ENCODE measurements at places on chromosomes 6 and 20.

DNA sequence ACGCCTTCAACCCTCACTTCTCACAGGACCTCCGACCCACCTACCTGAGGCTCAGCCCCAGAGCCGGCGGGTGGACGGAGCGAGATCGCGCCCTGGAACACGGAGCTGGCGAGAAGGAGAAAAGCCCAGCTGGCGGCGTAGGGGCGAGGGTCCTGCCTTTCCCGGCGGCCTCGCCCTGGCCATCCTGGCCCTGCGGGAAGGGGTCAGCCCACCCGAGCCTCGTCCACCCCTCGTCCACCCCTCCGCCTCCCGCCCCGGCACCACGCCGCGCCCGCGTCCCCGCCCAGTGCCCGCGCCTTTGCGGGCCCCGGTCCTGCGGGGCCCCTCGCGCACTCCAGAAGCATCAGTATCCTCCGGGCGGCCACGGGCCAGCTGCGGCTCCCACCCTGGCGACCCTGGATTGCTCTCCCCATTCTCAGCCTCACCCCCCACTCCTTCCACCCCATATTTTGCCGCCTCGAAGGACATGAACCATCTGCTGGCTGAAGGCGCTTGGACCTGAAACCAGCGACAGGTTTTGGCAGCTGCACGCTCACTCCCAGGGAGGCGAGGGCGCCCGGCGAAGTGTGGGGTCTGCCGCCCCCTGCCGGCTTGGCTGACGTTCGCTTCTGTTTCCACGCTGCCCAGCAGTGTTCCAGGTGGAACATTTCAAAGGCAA is 65.1 kb downstream of the PLG start:
- peak overlapping the region; percentile 35 for H3K4me3 ChIP-seq
- H3K4me1 ChIP-seq, result no peaks in the 10 kb centered on the region
- H3K36me3 ChIP-seq, result no peaks in the 10 kb centered on the region
- no peak overlapping the region for H3K27ac ChIP-seq
- DNase-seq, result peak; percentile 67

GRCh38 chr6:68473433-68474210 is 161.5 kb upstream of the ADGRB3 start:
- DNase-seq, result no peak
- no peaks in the 10 kb centered on the region for H3K4me1 ChIP-seq
- H3K27me3 ChIP-seq, result no peaks in the 10 kb centered on the region

DNA sequence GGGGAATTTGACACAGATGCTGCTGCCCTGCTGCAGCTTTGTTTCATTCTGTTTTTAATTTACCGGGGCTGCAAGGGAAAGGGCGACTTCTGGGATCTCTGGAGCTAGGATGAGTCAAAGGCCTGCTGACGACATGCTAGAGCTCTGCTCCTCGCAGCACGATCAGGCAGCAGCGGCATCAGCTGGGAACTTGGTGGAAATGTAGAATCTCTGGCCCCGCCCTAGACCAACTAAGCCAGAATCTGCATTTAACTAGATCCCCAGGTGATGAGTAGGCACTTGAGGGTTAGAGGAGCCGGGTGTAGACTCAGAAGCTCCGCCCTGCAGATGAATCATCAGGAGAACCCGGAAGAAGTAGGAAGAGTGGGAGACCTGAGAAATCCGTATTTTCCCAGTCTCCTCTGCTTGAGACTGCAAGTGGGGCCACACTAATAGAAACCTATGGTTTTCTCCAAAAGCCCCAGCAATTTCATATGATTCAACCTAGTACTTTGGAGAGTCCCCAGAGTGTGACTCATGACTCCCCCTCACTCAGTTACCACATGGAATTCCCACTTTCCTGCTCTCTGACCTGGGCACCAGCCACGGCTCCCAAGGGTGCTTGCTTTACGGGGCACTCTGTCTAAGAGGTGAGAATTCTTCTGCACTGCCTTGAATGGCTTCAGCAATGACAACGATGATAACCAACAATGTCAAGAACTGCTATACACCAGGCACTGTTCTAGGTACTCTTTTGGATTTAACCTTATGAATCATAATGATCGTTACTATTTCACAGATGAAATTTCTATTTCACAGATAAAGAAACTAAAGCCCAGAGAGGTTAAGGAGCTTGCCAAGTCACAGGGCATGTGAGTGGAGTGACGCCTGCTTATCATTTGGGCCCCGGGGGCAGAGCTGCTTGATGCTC is 18.1 kb downstream of the TUBB2B start:
- no peak overlapping the region for H3K4me3 ChIP-seq
- peak overlapping the region; percentile 78 for H3K27ac ChIP-seq
- H3K4me1 ChIP-seq, result no peaks in the 10 kb centered on the region
- no peak for DNase-seq

GRCh38 chr20:55242853-55243252 is 762.5 kb downstream of the CBLN4 start:
- no peaks in the 10 kb centered on the region for H3K27me3 ChIP-seq
- no peak overlapping the region for H3K27ac ChIP-seq
- no peak for DNase-seq

GRCh38 chr6:89564752-89565427 is 73.7 kb downstream of the LYRM2 start:
- H3K4me3 ChIP-seq, result no peak overlapping the region
- H3K4me1 ChIP-seq, result no peaks in the 10 kb centered on the region
- DNase-seq, result no peak

DNA sequence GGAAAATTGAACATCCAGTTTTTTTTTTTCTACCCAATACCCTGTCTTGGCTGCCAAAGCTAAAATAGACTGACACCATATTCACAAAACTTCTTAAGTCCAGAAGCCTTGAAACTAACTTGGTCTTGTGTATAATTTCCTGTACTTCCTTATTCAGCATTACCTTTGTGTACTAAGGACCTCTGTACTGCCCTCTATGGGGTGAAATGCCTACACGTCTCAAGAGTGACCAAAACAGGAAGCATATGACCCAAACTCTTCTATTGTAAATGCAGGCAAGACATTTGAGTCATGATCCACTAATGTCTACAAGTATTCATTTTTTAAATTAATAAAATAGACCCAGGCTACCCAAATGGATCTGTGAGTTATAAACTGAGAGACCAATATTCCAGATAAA is 50.4 kb downstream of the HMGCLL1 start:
- DNase-seq, result no peak
- no peak overlapping the region for H3K4me3 ChIP-seq
- H3K27ac ChIP-seq, result no peak overlapping the region

- H3K27me3 ChIP-seq, result no peaks in the 10 kb centered on the region
- no peak overlapping the region for H3K4me3 ChIP-seq
- H3K27ac ChIP-seq, result no peak overlapping the region
- H3K36me3 ChIP-seq, result no peaks in the 10 kb centered on the region
- H3K4me1 ChIP-seq, result no peaks in the 10 kb centered on the region
Observed at GRCh38 chr20:4867051-4867450, 134.3 kb downstream of the SLC23A2 start.

GRCh38 chr6:125789576-125790357 is 993 bp upstream of the NCOA7 start:
- no peaks in the 10 kb centered on the region for H3K36me3 ChIP-seq
- no peak for DNase-seq
- H3K4me3 ChIP-seq, result peak overlapping the region; percentile 88
- H3K27me3 ChIP-seq, result no peaks in the 10 kb centered on the region
- peaks cover 6% of the 10 kb centered on the region for H3K4me1 ChIP-seq

- H3K36me3 ChIP-seq, result no peaks in the 10 kb centered on the region
- no peaks in the 10 kb centered on the region for H3K4me1 ChIP-seq
- H3K4me3 ChIP-seq, result no peak overlapping the region
Observed at GRCh38 chr20:40638414-40638813, 50.6 kb downstream of the MAFB start.

GRCh38 chr6:81557811-81558210 is 194.7 kb downstream of the TENT5A start:
- no peak for DNase-seq
- H3K4me3 ChIP-seq, result no peak overlapping the region
- H3K27me3 ChIP-seq, result no peaks in the 10 kb centered on the region
- no peaks in the 10 kb centered on the region for H3K36me3 ChIP-seq
- no peak overlapping the region for H3K27ac ChIP-seq

- peaks cover 3% of the 10 kb centered on the region for H3K4me1 ChIP-seq
- no peak overlapping the region for H3K4me3 ChIP-seq
- DNase-seq, result no peak
- no peaks in the 10 kb centered on the region for H3K27me3 ChIP-seq
Observed at GRCh38 chr6:143097224-143097795, 36.6 kb downstream of the AIG1 start.

GRCh38 chr20:10330071-10330470 is 104.0 kb downstream of the MKKS start:
- no peaks in the 10 kb centered on the region for H3K4me1 ChIP-seq
- no peak overlapping the region for H3K27ac ChIP-seq
- no peaks in the 10 kb centered on the region for H3K27me3 ChIP-seq
- no peak overlapping the region for H3K4me3 ChIP-seq

Measured in breast epithelium (tissue), 4 donors.